T-helper 2 cell (primary cell): ENCODE measurements at places on chromosomes 2 and 18.

DNA sequence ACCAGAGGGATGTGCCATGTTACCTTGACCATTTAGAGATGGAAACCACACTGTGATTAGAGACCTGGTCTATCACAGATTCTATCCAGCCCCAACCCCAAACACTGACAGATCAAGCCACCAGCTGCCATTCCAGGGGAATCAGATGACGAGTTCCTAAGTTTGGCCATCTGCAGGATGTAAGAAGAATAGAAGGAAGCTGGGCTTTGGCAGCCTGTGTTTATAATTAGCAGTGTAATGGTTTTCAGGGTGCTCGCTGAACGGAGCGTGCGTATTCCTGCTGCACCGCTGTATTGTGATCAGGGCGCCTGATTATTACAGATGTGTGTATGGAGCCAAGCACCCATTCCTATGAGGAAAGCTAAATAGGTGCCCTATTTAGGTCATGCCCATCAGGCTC lies 138.1 kb downstream of the LRRC30 start:
- DNase-seq: no peak

DNA sequence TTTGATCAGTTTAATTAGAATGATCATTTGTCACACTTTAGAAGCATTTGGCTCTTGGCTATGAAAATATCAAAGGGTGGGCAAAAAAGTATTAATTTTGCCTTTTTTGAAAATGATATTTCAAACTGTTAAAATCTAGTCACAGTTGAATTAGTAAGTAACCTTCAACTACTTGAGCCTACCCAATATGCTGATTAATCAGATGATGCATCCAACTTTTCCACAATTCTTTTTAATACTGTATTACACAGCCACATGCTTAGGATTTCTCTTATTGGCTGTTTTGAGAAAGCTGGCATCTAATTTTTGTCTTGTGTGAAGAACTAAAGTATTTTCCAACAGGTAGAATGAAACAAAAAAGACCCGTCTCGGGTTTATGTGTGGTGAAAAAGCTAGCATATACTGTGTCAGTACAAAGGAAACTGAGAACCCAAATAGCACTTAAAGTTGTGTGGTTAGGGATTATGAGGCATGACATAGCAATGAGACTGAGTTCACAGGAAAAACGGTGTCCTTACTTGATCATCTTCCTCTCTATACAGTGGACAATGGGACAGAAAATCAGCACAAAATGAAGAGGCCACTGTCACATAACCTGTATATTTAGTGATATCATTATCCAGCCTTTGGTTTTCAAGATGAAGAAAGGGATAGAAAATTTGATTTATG lies 11.7 kb downstream of the OSBPL6 start:
- DNase-seq: no peak

GRCh38 chr2:167332358-167332757 lies 444.1 kb downstream of the XIRP2 start:
- no peak for DNase-seq

- DNase-seq: no peak
These were observed 96.3 kb upstream of the ASB18 start for GRCh38 chr2:236360496-236360895.

GRCh38 chr18:70442933-70443332 lies 154.1 kb downstream of the SOCS6 start:
- DNase-seq: no peak

DNA sequence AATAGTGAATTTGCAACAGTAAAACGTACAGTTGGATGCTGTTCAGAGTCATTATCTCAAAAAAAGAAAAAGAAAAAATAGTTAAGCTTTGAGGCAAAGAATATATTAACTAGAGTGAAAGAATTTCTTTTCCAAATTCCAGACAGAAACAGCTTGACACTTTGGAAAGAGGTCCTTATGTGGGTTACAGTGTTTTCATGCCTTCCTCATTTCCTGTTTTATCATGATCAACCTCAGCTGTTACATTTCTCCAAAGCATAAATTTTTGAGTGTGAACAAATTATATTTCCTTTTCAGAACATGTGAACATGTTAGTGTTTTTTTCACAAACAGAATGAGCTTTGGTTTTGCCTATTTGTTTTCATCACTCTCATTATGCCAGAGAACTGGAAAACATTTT lies 13.6 kb downstream of the FRZB start:
- no peak for DNase-seq

DNA sequence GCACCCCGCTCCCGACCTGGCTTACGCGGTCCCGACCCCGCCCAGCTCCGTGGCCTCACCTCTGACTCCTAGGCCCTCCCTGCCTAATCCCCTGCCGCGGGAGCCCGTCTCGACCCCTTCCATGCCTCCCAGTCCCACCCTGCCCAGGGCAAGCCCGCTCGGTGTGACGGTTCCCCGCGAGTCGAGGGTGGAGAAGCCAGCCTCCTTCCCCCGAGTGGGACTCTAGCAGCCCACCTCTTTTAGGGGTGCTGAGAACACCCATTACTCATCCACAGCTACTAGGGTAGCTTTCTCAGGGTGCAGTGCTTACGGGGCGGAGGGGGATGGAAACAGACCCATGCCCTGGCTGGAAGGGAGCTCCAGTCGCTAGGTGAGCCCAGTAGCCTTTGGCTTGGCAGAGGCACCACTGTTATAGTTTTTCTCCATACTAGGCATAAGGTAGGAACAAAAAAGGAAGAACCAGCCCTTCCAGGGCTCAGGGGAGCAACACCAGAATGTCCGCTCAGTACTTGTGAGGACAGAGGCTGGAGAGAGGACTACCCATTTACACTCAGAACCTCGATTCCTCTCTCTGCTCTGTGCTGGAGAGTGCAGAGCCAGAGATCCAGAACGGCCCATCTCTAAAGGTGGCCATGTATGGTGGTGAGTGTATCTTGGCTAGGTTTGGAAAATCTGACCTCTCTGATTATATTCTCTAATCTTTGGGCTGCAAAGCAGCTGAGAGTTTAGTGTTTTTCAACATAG lies 606 bp downstream of the AGBL5 start:
- peak; percentile 33 for DNase-seq

- DNase-seq: no peak
These were observed 24.9 kb downstream of the TET3 start for GRCh38 chr2:74009577-74009976.

GRCh38 chr18:42654556-42654955 lies 460.9 kb downstream of the RIT2 start:
- DNase-seq: no peak

DNA sequence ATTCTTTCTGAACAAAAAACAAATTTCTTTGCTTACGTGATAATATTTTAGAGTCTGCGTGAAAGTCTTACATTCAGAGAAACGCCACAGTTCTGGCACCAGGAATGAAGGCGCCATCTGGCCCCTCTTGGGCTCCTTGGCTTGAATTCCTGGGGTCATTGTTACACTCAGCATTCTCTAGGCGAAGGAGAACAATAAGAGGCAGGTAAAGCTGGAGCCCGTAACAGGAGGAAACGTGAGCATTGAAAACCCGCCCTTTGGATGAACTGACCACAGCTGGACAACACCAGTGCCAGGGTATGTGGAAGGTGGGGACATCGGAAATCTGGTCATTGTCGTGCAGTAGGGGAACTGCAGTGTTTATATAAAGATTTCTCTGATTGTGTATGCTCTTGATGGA lies 144.8 kb downstream of the RNF152 start:
- DNase-seq: no peak

- DNase-seq: no peak
These were observed 251.4 kb downstream of the KLHL29 start for GRCh38 chr2:23636426-23636825.

GRCh38 chr2:25044990-25045389 lies 3.1 kb downstream of the EFR3B start:
- no peak for DNase-seq

DNA sequence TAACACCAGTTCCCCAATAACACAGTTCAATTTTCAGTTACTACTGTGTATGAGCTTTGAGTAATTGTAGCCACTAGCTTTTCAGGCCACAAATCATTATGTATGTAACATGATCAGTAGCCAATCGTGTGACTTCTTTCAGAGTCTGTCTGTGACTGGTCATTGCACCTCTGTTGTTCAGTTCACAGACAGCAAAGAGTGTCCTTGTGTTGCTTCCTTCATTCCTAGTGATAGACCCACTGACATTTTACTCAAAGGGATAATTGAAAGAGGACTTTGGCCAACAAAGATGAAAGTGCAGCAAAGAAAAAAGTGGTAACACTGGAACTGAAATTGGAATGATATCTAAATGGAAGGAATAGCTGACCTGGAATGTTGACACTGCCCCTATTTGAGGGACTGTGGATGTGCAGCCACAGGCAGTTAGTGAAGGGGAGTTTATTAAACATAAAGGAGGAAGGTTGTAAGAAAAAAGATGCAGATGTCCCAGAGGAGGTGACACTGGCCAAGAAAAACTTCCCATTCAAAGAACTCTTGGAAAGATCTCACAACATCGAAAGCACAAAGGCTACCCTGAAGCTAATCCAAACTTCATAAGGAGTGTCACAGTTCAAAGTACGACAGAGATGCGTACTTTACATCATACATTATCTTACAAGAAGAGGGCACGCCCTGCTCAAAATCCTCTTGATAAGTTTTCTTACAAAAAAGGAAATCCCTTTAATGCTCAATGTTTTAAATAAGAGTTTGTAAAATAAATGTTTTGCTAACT lies 19.3 kb downstream of the TTC39C start:
- no peak for DNase-seq

- no peak for DNase-seq
These were observed 520.5 kb downstream of the TDRD15 start for GRCh38 chr2:21644266-21644665.

- no peak for DNase-seq
These were observed 6.4 kb upstream of the SP9 start for GRCh38 chr2:174328114-174328960.

DNA sequence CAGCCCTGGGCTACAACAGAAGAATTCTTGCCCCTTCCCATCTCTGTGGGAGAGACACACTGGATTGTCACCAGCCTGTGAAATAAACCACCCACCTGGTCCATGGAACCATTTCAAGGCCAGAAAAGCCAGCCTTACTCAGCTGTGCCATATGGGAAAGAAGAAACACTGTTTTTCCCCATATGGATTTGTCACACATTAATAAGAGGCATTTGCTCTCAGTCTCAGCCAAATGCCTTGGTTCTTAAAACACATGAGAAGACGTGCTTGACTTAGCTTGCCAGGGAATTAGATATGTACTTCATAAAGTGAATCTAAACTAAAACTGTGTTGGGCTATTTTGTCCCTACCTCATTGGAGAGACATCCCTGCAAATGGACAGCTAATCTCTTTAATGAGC lies 308.6 kb upstream of the TNP1 start:
- DNase-seq: no peak

- DNase-seq: no peak
These were observed 150.5 kb downstream of the SEPTIN10 start for GRCh38 chr2:109463236-109463635.

- DNase-seq: no peak
These were observed 66.1 kb upstream of the CDCA7 start for GRCh38 chr2:173288561-173288960.

GRCh38 chr18:36769611-36770314 lies 59.0 kb downstream of the TPGS2 start:
- DNase-seq: no peak

DNA sequence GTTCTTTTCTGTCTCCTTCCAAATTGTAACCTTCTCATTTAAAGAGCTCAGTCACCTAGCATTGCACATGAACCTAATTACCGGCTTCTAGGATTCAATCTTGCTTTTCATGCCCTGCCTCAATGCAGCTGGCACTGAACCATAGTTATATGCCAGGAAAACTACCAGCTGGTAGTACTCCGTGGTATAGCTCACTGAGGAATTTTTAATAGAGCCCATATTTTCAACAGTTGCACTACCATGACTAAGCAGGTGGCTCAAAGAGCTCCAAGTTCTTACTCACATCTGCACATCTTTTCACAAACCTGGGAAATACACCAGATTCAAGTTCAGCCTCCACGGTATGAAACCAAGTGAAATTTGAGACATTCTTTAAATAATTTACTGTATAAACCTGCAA lies 363.5 kb downstream of the GRB14 start:
- no peak for DNase-seq

GRCh38 chr18:55018602-55019001 lies 59.3 kb upstream of the CCDC68 start:
- DNase-seq: no peak

- DNase-seq: no peak
These were observed 108.3 kb downstream of the SPP2 start for GRCh38 chr2:234158812-234159211.

- no peak for DNase-seq
These were observed 211.4 kb downstream of the PIEZO2 start for GRCh38 chr18:10937743-10938640.

GRCh38 chr2:173327421-173327820 lies 27.3 kb upstream of the CDCA7 start:
- no peak for DNase-seq

DNA sequence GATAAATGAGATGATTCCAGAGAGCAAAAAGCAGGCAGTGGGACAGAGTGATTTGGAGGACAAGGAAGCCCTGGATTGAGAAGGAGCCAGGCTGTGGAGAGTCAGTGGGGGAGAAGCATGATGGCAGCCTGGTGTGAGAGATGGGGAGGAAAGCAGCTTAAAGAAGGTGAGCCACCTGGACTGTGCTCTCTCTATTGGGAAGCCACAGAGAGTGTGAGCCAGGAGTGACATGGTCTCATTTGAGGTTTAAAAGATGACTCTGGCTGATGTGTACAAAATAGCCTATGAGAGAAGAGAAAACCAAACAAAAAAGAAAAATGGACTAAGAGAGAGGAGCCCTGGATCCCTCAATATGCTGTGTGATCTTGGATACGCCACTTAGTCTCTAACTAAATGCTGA lies 12.9 kb upstream of the EPAS1 start:
- no peak for DNase-seq

GRCh38 chr18:49647496-49648168 lies 85.8 kb downstream of the LIPG start:
- no peak for DNase-seq

DNA sequence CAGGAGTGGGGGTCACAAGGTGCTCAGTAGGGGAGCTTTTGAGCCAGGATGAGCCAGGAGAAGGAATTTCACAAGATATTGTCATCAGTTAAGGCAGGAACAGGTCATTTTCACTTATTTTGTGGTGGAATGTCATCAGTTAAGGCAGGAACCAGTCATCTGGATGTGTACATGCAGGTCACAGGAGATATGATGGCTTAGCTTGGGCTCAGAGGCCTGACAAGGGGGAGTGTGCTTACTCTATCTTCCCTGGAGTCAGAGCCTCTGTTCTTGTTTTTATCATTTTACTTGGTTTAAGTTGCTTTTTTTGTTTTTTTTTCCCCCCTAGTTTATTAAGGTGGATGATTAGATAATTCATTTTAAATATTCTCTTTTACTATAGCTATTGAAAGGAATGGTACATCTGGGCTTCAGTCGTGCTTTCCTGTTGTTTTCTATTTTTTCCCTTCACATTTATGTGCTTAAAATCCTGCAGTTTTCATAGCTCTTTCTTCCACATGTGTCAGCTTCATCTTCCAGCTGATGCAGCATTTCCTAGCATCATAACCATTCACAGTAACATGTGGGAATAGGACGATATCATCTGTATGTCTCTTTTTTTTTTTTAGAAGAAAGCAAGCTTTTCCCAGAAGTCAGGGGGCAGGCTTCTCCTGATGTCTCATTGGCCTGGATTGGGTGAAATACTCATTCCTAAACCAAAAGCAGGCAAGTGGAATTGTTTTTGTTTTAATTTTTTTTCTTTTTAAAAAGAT lies 15.4 kb downstream of the ZNF396 start:
- DNase-seq: no peak

- DNase-seq: no peak
These were observed 135.9 kb upstream of the ARL4C start for GRCh38 chr2:234632527-234633391.
